ENCODE measurements at places on chromosomes 16 and 17.

DNA sequence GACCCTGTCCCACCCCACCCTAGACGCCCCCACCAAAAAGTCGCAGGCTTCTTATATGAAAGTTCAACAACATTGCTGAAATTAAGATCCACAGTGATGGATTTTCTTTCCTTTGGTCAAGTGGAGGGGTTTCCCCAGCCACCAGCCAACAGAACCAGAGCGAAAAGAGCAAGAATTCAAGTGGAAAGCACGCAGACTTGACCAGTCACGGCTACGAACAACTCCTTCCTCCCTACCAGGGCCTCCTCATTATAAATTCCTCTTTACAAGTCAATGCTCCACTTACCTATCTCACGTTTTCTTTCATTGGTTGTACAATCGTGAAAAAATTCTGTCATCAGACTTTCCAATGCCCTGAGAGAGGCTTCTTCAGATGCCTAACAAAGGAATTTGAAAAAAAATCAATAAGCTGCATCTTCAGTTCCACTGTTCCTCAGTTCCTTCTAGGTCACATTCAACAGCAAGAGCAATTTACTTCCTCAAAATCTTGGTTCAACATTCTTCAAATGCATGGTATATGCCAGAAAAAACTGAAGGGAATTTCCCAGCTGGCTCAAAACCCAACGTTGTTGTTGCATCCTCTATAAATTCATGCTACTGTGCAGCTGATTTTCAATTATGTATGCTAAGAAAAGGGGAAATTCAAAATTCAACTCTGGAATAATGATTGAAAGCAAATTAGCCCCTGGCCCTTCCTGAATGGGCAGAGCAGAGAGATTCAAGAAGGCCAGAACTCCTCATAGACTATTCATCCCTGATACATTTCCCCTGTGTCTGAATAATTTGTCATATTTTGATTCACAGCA, 30.9 kb downstream of the XPO6 start:
- peak; percentile 38 for DNase-seq

DNA sequence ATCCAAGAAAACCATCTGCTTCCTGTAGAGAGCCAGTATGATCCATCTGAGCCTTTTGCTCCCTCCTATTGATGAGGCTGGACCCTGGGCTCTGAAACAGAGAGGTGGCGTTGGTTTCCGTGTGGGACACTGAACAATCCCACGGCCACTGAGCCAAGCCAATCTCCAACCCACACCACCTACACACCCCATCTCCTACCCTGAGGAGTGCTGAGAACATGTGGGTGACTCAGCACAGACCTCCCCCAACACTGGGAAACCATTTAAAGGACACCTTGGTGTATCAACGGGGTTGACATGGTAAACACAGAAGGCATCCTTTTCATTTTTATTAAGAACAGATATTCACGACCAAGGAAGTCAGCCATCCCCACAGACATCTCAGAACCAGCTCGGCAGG, 332.1 kb downstream of the SLC39A11 start:
- DNase-seq, result no peak

- no peak for DNase-seq
Measured at GRCh38 chr16:14087590-14088154, 16.6 kb downstream of the MRTFB start.

DNA sequence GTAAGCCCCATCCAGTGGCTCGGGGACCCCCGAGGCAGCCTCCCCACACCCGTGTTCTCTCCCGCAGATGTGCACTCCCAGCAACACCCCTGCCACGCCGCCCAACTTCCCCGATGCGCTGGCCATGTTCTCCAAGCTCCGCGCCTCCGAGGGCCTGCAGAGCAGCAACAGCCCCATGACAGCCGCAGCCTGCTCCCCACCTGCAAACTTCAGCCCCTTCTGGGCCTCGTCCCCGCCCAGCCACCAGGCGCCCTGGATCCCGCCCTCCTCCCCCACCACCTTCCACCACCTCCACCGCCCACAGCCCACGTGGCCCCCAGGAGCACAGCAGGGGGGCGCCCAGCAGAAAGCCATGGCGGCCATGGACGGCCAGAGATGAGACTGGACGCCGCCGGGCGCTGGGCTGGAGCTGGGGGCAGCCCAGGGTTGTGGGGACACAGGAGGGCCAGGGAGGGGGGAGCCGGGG, 5.0 kb downstream of the UBALD2 start:
- peak; percentile 22 for DNase-seq

- peak; percentile 85 for DNase-seq
Measured at GRCh38 chr17:81959362-81960129, 1.4 kb downstream of the NOTUM start.

- DNase-seq, result no peak
Measured at GRCh38 chr17:34886831-34887230, 74.4 kb downstream of the CCT6B start.

- DNase-seq, result no peak
Measured at GRCh38 chr16:81519301-81520150, 74.9 kb downstream of the CMIP start.

GRCh38 chr17:10931133-10931532, 93.2 kb upstream of the PIRT start:
- no peak for DNase-seq

- no peak for DNase-seq
Measured at GRCh38 chr16:89902980-89903379, 15.7 kb upstream of the MC1R start.

GRCh38 chr16:65936096-65936495, 430.4 kb upstream of the CDH5 start:
- no peak for DNase-seq

DNA sequence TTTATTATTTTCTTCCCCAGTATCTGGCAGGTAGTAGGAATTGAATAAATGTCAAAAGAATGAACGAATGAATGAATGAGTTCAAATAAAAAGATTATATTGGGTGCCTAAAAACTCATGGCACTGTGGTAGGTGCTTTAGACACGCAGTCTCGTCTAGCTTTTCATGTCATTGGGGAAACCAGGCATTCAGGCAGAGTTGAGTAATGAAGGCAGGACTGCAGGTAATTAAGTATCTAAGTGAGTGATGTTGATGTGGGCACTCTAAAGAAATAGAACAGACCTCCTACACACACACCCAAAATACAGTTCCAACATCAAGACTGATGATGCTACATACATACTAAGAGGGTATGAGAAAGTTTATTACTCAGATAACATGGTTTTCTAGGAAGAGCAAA, 96.6 kb downstream of the ZNF18 start:
- DNase-seq, result no peak

DNA sequence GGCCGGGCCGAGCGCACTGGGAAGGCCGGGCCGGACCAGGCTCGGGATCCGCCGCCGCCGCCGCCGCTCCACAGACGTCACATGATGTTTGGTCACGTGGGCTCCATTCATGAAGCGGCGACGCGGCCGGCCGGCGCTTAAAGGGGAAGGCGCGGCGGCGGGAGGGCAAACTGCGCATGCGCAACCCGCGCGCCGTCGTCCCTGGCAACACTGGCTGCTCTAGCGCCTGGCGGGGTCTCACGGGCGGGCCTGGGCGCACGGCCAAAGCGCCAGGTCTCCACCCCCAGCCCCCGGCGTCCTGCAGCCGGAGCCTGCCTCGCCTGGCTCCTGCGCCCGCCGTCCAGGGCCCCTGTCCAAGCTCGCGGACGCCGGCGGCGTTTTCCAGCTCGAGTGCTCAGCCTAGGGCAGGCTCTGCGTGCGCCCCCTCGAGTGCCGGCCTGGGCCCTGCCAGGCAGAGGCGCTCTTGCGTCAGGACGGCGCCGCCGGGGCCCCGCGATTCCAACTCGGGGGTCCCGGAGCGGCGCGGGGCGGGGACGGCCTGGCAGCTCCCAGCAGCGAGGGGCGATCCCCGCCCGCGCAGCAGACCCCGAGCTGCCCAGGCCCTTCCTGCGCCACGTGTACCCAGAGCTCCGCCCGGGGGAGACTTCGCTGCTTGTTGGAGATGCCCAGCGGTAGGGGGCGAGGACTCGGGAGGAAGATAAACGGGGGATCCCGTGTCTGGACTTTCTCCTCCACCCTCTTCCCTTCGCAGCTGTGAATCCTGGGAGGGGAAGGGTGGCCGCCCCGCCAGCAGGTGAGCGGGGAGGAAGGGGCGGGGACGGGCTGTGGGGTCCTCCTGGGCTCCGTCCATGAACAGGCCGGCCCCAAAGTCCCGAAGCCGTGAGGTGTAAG, at the start of gene MAFG:
MAFG (minus strand) TSS at position 83 of the 891 bp plus-strand sequence. CDS start 4,550 bp downstream, outside the sequence.
- peak; percentile 91 for DNase-seq

- no peak for DNase-seq
Measured at GRCh38 chr17:28748852-28749515, 5.2 kb downstream of the TRAF4 start.

- DNase-seq, result no peak
Measured at GRCh38 chr16:24801761-24802302, 43.9 kb upstream of the SLC5A11 start.

DNA sequence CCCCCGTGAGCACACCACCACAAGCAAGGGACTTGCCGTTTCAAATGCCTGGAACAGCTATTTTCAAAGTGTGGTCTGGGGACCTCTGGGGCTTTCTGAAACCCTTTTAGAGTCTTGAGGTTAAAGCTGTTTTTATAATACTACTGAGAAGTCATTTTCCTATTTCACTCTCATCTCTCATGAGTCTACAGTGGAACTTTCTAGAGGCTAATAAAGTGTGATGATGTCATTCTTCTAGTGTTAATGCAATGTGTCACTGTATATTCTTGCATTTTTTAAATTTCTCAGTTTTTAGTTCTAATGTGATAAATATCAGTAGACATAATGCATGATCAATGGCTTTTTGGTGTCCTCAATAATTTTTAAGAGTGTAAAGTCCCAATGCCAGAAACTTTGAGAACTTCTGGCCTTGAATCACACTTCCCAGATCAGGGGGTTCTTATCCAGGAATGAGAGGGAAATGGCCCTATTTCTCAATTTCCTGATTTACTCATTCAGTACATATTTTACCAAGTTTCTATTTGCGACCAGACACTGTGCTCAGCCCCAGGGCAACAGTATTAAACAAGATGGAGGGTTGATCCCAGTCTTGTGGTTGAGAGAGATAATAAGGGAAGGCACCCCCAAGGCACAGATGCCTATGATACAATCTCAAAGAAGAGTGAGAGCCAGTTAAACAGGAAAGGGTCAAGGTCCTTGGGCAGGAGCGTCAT, 444.0 kb downstream of the HS3ST3B1 start:
- no peak for DNase-seq

DNA sequence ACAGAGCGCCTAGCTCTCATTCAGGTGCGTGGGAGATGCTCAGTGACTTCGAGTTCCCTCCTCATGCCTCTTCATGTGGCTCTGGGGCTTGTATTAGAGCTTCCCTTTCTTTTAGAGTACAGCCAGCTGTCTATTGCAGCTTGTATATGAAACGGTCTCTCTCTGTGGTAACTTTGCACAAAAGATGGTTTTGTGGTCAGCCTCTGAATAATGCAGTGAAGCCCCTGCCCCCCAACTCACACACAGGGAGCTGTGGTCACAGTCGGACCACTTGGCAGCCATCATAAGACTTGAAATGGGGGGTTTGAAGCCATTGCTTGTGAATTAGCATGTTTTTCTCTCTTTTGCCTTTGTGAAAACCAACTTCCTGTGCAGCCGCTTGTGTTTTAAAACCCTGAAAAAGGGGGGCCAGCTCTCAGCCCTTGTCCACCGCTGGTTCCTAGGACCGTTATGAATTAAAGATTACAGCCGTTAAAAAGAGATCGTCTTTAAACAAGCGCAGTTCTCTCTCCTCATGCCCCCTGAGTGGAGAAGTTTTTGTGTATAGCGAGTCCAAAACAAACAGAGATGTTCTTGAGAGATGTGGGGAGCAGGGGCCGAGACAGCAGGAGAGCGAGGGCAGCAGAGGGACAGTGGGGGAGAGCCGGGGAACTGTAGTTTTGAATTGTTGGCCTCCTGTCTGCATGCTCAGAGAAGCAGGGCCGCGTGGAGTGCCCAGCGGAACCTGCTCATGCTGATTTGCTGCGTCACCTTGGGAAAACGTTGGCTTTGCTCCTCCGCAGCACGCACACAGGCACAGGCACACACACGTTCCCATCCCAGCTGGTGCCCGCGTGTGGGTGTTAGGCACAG, 199.0 kb downstream of the MSI2 start:
- peak; percentile 37 for DNase-seq

- DNase-seq, result no peak
Measured at GRCh38 chr16:69087161-69087581, 18.3 kb upstream of the HAS3 start.

DNA sequence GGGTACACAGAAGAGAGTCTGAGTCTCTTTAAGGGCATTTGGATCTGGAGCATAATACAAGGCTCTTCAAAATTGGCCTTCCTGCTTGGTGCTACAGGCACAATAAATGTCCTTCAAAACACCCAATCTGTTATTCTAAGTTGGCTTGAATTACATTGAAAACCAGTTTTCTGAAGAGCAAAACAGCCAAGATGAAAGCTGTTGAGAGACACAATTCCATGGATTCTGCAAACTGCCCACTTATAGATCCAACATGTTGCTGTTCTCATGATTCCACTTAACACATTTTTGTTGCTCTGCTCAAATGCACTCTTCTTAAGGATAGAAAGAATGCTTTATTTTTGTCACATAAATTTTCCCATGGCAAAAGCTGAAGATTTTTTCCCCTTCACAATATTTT, 525.9 kb upstream of the CDH8 start:
- no peak for DNase-seq

GRCh38 chr16:59342669-59343068, 608.6 kb upstream of the GOT2 start:
- no peak for DNase-seq

DNA sequence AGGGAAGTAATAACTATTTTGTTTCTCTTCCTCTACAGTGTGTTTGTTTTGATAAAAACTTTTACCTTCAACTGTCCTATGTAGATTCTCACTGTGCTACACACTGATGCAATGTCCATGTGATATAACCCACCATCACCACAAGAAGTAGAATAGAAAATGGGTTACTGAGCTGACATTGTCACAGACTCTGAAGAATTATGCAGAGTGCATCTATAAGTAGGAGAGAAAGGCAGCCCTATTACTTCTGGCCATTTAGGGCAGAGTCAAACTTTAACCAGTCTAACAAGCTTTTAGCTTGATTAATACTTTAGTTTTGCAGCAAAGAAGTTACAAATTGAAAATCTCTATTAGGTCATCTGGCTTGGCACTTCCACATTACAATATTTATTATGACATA, 354.0 kb upstream of the CDH8 start:
- no peak for DNase-seq

DNA sequence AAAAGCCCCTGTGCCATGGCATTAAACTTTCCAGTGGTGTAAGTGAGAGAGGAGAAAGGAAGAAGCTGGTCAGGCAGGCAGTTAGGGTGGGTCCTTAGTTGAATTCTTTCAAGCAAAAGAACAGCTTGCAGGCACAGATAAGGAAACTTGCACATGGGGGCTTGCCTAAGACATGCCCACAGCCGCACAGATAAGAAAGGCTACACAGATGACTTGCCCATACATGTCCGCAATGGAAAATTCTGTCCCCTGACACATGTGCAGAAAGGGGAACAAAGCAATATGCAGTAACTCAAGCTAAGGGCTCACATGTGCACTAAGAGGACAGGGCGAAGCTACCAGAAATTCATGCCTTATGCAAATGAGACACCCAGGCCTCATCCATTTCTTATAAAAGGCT, 69.9 kb downstream of the GSG1L start:
- DNase-seq, result no peak

GRCh38 chr17:44522883-44523671, 19.9 kb upstream of the GPATCH8 start:
- DNase-seq, result peak; percentile 46
